Right lung (tissue), 10 donors: ENCODE measurements at places on chromosomes 2 and 18. TPM values are rescaled to one million over a fixed set of nuclear protein-coding genes. Genes with fewer than 3 reads are reported as not detected.

DNA sequence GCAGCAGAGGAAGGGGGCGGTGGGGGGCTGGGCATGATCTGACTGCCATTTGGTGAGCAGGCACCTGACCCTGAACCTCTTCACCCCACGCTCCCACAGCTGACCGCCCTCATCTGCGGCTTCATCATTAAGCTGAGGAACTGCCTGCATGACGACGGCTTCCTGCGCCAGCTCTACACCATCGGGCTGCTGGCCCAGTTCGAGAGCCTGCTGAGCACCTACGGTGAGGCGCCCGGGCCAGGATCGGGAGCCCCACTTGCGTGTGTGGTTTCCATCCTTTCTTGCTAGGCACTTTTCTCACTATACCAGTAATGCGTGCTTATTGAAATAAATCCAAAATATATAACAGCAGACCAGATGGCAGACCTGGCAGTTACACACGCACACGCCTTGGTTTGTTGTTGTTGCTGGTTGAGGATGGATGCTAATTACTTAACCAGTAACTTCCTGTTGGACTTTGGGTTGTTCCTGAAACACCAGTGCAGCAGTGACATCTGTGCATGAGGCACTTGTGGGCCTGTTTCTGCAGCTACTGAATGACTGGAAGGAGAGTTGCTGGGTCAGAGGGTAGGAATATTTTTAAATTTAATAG, 43.7 kb downstream of the COA5 start:
- no peak for DNase-seq

The CSRNP3 gene
- 10.0 TPM for polyA plus RNA-seq

DNA sequence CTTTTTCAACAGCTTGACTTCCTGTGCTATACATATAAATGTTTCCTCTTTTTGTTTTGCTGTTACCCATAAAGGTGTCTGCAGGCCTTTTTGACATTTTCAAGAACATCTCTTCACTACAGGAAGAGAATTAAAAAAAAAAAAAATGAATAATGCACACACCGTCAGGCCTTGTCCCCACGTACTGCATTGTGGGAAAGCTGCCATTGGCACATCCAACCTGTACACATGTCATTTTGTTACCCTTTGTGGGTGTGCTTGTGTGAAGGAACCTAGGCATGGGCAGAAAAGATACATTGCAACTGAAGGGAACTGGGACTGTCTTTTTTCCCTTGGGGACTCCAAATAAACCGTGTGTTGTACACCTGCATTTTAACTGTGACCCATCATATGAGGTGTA, 16.8 kb upstream of the TMEM37 start:
- DNase-seq: no peak

The LIPG gene
- polyA plus RNA-seq: 8.4 TPM

The NGEF gene
- polyA plus RNA-seq: 2.7 TPM

- DNase-seq: no peak
These were observed 221.6 kb downstream of the MYCN start for GRCh38 chr2:16161768-16162490.

DNA sequence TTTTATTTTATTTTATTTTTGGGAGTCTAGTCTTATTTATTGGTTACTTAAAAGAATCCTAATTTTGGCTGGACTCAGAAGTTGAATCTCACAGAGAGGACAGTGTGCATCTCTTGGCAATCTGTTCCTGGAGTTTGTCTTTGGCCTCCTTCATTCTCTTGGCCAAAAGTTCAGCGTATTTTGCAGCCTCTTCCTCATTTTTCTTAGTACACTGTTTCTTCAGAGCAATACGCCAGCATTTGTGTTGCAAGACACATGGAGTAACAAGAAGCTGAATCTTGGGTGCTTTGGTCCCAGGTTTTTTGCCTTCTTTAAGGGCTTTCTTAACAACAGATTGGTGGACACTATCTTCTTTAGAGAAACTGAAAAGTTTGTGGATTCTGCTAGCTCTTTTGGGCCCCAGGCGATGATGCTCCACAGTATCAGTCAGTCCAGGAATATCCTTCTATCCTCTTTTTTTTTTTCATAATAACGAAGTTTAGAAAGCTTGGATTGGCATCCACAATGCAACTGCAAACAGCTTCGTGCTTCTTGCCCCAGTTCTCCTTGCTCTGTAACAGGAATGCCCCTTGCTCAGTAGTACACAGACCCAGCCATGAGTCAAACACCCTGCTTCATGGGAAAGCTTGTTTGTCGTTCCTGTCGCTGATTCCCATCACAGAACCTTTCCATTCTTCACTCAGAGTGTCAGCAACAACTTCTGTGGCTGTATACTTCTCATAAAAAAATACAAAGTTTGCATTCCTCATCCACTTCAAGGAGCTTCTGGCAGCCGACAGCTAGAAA, 34.8 kb upstream of the RFX8 start:
- DNase-seq: no peak

DNA sequence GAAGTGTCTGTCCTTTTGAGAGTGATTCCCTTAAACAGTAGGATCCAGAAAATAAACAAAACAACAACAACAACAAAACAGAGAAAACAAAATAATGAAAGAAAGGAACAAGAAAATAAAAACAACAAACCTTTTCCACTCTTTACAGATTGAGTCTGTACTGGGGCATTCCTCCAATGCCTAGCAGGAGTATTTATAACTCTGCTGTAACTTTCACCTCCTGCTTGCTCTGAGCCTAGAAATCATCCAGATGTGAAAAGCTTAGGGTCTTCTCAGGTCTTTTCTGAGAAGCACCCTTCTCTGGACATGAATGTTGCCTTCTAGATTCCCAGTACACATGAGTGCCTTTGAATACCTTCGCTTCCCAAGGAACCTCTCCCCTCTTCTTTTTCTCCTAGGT, 1239.4 kb downstream of the CNTNAP5 start:
- DNase-seq: no peak

- no peak for DNase-seq
These were observed 55.8 kb upstream of the TMEM18 start for GRCh38 chr2:733001-733400.

The TNFRSF11A gene
- 3.0 TPM for polyA plus RNA-seq

The GAL3ST2 gene
- polyA plus RNA-seq: 0.31 TPM

- DNase-seq: no peak
These were observed 64.1 kb upstream of the ACVR1C start for GRCh38 chr2:157692768-157693167.

DNA sequence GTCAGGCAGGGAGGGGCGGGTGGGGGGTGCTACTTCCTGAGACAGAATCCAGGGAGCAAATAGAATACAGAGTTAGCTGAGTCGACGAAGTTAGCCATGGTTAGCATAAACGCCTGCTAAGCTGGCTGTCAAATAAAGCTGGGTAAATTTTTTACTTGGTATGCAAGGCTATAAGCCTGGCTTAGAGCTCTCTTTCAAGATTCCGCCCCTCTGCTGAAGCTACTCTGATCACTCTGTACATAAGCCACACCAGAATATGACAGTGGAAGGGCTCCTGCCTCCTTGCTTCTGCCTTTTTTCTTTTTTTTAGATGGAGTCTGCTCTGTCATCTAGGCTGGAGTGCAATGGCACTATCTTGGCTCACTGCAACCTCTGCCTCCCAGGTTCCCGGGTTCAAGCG, 58.3 kb downstream of the CYRIA start:
- DNase-seq: no peak

The MRPS5 gene
- 88.0 TPM for polyA plus RNA-seq

GRCh38 chr2:105641389-105641811, 103.3 kb upstream of the NCK2 start:
- DNase-seq: peak; percentile 19

GRCh38 chr18:53526101-53526870, 698.2 kb downstream of the MBD2 start:
- DNase-seq: no peak

- DNase-seq: no peak
These were observed 275.0 kb upstream of the KYNU start for GRCh38 chr2:142602418-142602989.

The RGPD3 gene
- polyA plus RNA-seq: 0.61 TPM

GRCh38 chr2:96591494-96591893, 46.6 kb downstream of the KANSL3 start:
- DNase-seq: no peak

The PRSS56 gene
- 0.13 TPM for polyA plus RNA-seq

- no peak for DNase-seq
These were observed 87.3 kb downstream of the ANTXR1 start for GRCh38 chr2:69100220-69100723.

The CXCR4 gene
- 41.8 TPM for polyA plus RNA-seq

GRCh38 chr2:156005531-156005930, 327.0 kb downstream of the NR4A2 start:
- no peak for DNase-seq

The PCARE gene
- polyA plus RNA-seq: 0.06 TPM

The CNTNAP5 gene
- polyA plus RNA-seq: 0.12 TPM

- no peak for DNase-seq
These were observed 210.1 kb upstream of the RND3 start for GRCh38 chr2:150697596-150697995.

GRCh38 chr2:209578394-209579001, 154.7 kb downstream of the MAP2 start:
- no peak for DNase-seq

- DNase-seq: peak; percentile 56
These were observed 721 bp downstream of the ADAM17 start for GRCh38 chr2:9554921-9555296.

The CD8B gene
- 0.56 TPM for polyA plus RNA-seq

GRCh38 chr2:67041051-67041450, 356.1 kb upstream of the ETAA1 start:
- no peak for DNase-seq

The MAB21L4 gene
- 1.7 TPM for polyA plus RNA-seq

DNA sequence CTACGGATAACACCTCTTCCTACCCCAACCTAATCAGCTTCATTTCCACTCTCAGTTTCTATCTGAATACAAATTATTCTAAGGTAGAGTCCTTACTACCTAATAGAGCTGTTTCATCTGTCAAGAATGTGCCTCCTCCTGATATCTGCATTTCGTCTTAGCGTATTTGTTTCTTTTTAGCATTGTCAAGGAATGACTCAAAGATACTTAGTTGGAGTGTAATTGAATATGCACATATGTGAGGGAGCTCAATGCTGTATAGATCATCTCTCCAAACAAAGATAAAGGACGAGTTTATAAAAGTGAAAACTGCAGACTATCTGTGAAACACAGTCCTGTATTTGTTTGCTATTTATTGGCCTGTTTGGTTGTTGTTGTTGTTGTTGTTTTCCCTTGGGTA, 2059.4 kb upstream of the CELF4 start:
- no peak for DNase-seq

DNA sequence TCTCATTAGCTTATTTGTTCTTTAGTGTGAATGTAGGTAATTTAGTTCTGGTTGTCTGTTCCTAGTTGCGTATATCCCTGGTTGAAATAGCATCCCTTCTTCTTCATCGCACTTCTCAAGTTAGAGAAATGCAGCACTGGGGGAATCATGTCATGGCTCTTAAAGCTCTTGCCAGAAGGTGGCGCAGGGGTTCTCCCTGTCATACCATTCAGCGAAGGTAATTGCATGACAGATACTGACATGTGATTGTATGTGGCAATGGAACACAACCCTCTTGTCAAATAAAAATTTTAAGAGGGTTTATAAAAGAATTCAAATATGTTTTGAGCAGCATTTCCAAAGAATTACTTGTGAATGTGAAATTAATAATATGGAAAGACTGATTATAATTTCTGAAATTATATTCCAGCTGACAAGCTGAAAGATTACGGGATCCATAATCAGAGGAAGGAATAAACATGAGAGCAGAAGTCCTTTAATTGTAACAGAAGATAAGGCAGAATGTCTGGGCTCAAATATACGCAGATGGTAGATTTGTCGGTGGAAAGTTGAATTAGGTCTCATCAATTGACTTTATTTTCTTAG, 411.7 kb downstream of the DSEL start:
- DNase-seq: peak; percentile 25

DNA sequence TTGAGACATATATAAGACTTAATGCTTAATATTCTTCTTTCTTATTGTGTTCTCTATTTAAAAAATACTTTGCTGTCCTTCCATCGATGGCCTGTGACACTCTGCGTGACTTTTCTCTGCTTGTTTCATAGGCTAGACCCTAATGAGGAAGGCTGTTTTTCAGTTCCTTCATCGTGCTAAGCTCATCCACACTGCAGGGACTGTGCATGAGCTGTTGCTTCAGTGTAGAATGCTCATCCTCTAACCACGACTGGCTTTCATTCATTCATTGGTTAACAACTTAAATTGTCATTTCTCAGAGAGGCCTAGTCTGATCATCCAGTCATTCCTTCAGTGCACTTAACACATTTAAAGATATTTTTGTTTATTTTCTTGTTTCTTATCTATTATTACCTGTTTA, 134.4 kb downstream of the CCDC85A start:
- no peak for DNase-seq

DNA sequence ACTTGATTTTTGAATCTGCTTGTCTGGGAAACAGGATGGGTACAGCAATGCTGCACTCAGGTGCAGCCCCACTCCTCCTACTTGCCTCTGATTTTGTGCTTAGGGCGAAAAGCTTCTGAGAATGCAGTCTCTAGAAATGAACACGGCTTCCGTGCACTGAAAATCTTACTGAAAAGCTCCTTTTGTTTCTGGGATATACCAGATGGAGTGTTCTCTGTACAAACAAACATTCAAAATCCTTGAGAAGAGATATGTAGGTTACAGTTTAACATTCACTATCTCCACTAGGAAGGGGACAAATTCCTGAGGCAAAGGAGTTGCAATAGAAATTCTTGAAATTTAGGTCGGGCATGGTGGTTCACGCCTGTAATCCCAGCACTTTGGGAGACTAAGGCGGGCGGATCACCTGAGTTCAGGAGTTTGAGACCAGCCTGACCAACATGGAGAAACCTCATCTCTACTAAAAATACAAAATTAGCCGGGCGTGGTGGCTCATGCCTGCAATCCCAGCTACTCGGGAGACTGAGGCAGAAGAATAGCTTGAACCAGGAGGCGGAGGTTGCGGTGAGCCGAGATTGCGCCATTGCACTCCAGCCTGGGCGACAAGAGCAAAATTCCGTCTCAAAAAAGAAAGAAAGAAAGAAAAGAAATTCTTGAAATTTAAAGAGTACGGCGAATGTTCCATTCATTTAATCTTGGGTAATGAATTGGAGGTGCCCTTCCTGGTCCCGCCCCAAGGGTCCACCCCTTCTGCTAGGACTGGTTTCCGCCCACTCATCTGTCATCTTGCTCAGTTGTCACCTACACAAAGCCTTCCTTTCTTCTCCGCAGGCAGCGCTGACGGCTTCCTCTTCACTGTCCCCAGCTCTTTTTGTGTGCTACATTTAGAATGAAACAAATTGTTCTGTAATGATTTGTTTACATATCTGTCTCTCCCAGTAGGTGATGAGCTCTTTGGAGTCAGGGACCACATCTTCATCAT, 92.4 kb downstream of the SOCS6 start:
- DNase-seq: peak; percentile 10

DNA sequence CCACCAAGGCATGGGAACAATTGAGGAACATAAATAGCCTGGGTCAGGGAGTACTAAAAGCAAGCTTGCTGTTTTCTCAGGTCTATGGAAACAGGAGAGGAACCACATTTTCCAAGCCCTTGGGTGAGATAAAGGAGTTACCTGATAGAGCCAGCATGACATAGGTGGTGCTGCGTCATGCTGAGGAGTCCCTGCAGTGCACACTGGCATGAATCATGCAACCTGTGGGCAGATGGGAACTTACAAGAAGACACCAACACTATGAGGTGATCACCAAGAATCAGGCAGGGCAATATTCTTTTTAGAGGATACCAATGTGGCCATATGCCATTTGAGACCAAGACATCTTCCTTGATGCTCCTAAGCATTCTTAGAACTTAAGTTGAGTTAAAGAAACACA, 531.8 kb downstream of the ZEB2 start:
- DNase-seq: no peak

The DYSF gene
- 14.6 TPM for polyA plus RNA-seq

- DNase-seq: no peak
These were observed 40.9 kb downstream of the STAT4 start for GRCh38 chr2:191109888-191110287.

The PTGR3 gene
- 48.8 TPM for polyA plus RNA-seq
